ENCODE measurements at places on chromosomes 7 and 10.
A peak's percentile ranks its signal among the peaks of the same experiment; 100 is the strongest.

GRCh38 chr7:101167645-101168411 lies 2.5 kb upstream of the VGF start:
- DNase-seq: no peak

- no peak for DNase-seq
Observed at GRCh38 chr10:98397089-98397600, 17.8 kb downstream of the PYROXD2 start.

GRCh38 chr10:69957886-69958555 lies 94.6 kb upstream of the MACROH2A2 start:
- DNase-seq: peak; percentile 55

DNA sequence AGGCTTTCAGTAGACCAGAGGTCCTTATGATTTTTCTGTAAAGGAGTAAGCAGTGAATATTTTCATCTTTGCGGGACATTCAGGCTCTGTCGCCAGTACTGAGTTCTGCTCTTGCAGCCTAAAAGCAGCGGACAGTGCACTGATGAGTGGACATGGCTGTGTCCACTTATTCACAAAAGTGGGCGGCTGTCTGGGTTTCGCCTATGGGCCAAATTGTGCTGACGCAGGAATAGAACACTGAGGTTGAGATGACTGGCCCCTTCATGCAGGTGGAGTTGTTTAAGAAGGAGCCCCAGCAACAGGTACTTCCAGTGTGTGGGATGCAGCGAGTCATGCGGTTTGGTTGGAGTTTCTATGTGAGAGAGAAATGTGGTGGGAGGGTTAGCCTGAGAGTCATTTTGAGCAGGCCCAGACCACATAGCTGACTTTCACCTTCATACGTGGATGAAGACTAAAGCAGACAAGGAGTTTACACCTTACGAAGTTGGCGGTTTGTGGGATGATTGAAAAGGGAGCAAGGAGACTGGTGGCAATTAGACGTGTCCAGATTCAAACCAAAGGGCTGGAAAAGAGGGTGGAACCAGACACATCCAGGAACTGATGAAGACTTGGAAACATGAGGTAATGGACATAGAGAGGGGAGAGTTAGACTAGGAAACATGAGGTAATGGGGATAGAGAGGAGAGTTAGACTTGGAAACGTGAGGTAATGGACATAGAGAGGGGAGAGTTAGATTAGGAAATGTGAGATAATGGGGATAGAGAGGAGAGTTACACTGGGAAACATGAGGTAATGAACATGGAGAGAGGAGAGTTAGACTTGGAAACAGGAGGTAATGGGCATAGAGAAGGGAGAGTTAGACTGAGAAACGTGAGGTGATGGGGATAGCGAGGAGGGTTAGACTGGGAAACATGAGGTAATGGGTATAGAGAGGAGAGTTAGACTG lies 38.2 kb downstream of the WDR37 start:
- no peak for DNase-seq

- DNase-seq: no peak
Observed at GRCh38 chr10:30176182-30176581, 116.8 kb upstream of the JCAD start.

GRCh38 chr10:89147256-89147655 lies 59.9 kb downstream of the CH25H start:
- no peak for DNase-seq

GRCh38 chr7:153433223-153433622 lies 619.0 kb upstream of the DPP6 start:
- peak; percentile 97 for DNase-seq

GRCh38 chr7:40836218-40836617 lies 701.4 kb downstream of the SUGCT start:
- no peak for DNase-seq

DNA sequence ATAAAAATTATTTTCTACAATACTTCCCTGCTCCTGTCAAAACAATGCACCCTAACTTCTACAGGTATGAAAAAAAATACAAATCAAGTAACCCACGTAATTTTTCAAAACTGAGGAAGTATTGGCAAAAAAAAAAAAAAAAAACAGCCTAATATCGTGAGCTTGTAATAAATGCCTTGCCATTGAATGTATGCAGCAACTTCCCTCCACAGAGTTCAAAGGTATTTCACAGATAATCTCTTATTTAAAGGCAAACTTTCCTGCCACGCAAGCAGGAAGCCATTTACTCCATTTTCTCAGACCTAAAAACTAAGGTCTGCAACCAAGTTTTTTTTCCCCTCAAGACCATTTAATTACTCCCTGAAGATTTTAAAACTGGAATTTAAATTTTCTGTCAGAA lies 642 bp upstream of the AGR2 start:
- no peak for DNase-seq

Data from NCI-H146 (cell line).